ENCODE measurements at places on chromosomes 5 and 9. TPM values are rescaled to one million over a fixed set of nuclear protein-coding genes. Genes with fewer than 3 reads are reported as not detected.

- DNase-seq = no peak
These were observed 1.2 kb downstream of the TIFAB start for GRCh38 chr5:135450952-135451351.

DNA sequence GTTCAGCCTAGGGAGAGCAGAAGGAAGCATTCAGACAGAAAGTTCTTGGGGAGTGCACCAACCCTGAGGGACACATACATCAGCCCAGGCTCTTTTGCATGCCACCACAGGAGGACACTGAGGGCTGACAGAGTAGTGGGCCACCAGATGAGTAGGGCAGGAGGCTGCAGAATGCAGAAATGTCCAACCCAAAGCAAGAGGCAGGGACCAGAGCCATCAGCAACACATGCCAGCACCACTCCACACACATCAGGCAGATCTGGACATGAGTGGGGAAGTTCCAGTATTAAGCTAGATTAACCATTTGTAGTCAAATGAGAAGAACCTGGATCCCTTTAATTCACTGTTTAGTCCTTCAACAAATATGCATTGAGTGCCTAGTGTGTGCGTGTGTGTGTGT, 35.7 kb upstream of the OTULINL start:
- DNase-seq = no peak

DNA sequence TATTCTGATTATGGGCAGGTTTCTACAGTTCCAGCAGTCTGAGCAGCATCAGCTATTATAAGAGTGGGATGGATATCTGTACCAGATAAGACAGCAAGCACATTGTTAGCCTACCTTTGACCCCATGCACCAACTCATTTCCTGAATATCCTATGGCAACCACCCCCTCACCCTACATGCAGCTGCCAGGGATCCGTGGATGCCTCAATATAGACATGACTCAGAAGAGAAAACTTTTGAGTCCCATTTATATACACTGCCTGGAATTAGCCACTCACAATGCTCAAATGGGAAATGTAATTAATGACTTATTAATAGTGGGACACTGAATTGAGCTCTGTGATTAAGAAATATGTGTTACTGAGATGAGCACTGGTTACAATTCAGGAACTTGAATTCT, 124.4 kb downstream of the SSBP2 start:
- no peak for DNase-seq

- DNase-seq = no peak
These were observed 372.3 kb downstream of the SPOCK1 start for GRCh38 chr5:137126829-137127228.

GRCh38 chr9:116405321-116405720, 251.7 kb downstream of the PAPPA start:
- DNase-seq = no peak

DNA sequence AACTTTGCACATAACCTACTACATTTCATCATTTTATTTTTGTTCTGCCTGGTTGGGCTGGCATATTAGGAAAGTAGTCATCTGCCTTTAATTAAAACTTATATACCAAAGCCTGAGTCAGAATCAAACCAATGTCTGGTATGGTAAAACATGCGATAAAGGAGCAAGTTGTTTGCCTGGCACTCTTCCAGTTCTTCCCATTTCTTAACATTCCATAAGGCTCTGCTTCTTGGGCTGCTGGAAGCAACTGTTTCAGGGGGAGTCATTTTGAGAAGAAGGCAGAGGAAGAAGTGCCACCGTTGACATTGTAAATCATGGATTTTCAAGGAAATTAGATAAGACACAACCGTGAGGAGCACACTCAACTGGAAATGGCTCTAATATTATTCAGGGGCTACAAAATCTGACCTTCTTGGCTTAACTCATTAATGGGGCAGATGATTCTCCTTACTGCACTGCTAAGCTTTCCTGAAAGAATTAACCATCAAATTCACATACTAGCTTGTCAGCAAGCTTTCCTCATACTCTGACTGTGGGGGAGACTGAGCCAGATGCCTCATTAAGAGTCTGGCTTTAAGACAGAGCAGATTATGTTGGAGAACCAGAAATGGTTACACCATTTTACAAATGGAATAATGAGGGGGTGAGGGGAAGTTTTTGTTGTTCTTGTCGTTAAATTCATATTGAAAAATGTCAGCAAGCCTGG, 391.0 kb downstream of the TMEM232 start:
- DNase-seq = peak; percentile 76

- no peak for DNase-seq
These were observed 7.4 kb downstream of the REEP5 start for GRCh38 chr5:112914584-112914983.

DNA sequence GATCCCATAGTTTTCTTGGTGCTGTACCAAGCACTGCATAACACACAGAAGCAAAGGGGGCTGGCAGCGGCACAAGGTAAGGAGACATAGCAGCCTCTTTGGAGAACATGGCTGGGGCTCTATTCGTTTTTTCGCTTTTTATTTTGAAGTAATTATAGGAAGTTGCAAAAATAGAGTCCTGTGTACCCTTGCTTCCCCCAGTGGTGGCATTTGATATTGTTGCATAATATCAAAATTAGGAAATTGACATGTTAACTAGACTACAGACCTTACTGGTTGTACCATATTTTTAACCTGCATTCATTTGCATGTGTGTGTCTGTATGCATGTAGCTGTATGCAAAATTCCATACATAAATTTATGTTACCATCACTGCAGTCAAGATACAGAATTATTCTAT, 6.6 kb upstream of the UBQLN1 start:
- no peak for DNase-seq

- DNase-seq = no peak
These were observed 319.2 kb upstream of the CD180 start for GRCh38 chr5:67515762-67516161.

- DNase-seq = peak; percentile 89
These were observed 70.2 kb downstream of the ZNF608 start for GRCh38 chr5:124675931-124676846.

DNA sequence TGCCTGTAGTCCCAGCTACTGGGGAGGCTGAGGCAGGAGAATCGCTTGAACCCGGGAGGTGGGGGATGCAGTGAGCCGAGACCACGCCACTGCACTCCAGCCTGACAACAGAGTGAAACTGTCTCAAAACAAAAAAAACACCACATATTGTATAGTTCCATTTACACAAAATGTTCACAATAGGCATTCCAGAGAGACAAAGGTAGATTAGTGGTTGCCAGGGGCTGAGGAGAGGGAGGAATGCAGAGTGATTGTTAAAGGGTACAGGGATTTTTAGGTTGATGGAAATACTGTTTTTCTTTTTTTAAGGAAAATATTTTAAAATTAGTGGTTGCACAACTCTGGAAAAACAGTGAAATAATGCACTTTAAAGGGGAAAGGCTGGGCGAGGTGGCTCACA, 19.6 kb downstream of the ETF1 start:
- no peak for DNase-seq

Gene MED10
- polyA plus RNA-seq = 34.3 TPM

Gene SLC46A2
- 11.6 TPM for polyA plus RNA-seq

Gene PRR16
- polyA plus RNA-seq = 1.1 TPM

Measured in lung (tissue), 17 donors.